Esophagus squamous epithelium (tissue), 5 donors: ENCODE measurements at places on chromosomes 2 and 18.

DNA sequence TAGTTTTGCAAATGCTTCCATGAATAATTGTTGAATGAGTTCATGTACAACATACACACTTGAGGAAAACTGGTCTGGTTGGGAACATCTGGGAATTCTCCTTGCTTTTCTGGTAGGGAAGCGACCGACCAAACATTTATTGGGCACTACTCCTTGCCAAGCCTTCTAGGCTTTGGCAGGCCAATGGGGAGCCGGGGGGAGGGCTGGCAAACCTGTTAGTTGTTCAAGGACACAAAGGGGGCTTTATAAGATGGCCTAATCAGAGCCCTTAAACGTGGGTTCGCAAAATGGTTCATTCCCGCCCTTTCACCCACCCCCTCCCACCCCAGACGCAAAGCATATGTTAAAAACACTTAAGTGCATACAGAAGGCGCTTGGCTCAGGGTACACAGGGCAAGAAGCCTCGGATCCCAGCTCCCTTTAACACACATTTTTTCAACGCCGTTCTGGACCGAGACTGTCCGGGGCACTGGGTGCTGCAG lies 844 bp upstream of the VSNL1 start:
- H3K36me3 ChIP-seq = no peaks in the 10 kb centered on the region
- no peak for DNase-seq
- H3K27me3 ChIP-seq = peaks cover 81% of the 10 kb centered on the region

GRCh38 chr2:39696101-39696553 lies 30.4 kb downstream of the TMEM178A start:
- peak overlapping the region; percentile 5 for H3K27ac ChIP-seq
- H3K27me3 ChIP-seq = no peaks in the 10 kb centered on the region
- DNase-seq = no peak
- H3K36me3 ChIP-seq = no peaks in the 10 kb centered on the region
- H3K4me3 ChIP-seq = no peak overlapping the region

DNA sequence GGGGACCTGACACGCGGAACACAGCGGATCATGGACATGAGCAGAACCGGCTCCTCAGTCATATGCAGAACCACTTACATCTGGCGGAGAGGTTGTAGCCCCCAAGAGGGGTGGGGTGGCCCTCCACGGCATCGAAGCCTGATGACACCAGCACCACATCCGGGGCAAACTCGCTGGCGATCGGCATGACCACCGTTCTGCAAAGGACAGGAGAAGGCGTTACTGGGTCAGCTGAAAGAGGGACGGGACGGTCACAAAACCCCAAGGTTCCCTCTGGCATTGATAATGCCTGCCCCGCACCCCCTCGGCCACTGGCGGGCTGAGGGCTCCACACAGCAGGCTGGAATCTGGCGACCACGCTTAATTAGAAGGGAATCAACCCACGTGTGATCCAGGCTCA lies 220.5 kb downstream of the TWIST2 start:
- H3K27ac ChIP-seq = no peak overlapping the region
- no peak overlapping the region for H3K4me3 ChIP-seq
- no peaks in the 10 kb centered on the region for H3K4me1 ChIP-seq
- no peaks in the 10 kb centered on the region for H3K27me3 ChIP-seq
- DNase-seq = no peak
- peaks cover 86% of the 10 kb centered on the region for H3K36me3 ChIP-seq

- H3K27ac ChIP-seq = no peak overlapping the region
- H3K27me3 ChIP-seq = no peaks in the 10 kb centered on the region
- no peaks in the 10 kb centered on the region for H3K36me3 ChIP-seq
- DNase-seq = no peak
- no peak overlapping the region for H3K4me3 ChIP-seq
Measured at GRCh38 chr18:75638776-75639471, 211.4 kb upstream of the SMIM21 start.

GRCh38 chr2:166032361-166032760 lies 78.8 kb upstream of the TTC21B start:
- H3K27me3 ChIP-seq = no peaks in the 10 kb centered on the region
- no peak overlapping the region for H3K4me3 ChIP-seq

DNA sequence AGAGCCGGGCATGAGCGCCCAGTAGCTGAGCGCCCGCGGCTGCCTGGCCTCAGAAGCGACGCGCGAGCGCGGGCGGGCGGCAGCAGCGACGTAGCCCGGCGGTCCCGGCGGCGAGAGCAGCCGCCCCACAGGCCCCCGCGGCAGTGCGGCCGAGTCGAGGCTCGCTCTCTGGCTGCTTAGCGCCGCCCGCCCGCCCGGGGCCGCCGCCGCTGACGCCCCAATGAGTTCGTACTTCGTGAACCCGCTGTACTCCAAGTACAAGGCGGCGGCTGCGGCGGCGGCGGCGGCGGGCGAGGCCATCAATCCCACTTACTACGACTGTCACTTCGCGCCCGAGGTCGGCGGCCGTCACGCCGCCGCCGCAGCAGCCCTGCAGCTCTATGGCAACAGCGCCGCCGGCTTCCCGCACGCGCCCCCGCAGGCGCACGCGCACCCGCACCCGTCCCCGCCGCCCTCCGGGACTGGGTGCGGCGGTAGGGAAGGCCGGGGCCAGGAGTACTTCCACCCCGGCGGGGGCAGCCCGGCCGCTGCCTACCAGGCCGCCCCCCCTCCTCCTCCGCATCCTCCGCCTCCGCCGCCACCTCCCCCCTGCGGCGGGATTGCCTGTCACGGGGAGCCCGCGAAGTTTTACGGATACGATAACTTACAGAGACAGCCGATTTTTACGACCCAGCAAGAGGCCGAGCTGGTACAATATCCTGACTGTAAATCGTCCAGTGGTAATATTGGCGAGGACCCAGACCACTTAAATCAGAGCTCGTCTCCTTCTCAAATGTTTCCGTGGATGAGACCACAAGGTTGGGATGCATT lies 847 bp downstream of the HOXD8 start:
- DNase-seq = no peak
- H3K36me3 ChIP-seq = no peaks in the 10 kb centered on the region
- H3K27ac ChIP-seq = peak overlapping the region; percentile 60
- peaks cover 9% of the 10 kb centered on the region for H3K4me1 ChIP-seq
- peak overlapping the region; percentile 27 for H3K4me3 ChIP-seq

- H3K27me3 ChIP-seq = no peaks in the 10 kb centered on the region
- no peak for DNase-seq
- peak overlapping the region; percentile 86 for H3K27ac ChIP-seq
Measured at GRCh38 chr18:35042389-35043071, 1.3 kb downstream of the MAPRE2 start.

DNA sequence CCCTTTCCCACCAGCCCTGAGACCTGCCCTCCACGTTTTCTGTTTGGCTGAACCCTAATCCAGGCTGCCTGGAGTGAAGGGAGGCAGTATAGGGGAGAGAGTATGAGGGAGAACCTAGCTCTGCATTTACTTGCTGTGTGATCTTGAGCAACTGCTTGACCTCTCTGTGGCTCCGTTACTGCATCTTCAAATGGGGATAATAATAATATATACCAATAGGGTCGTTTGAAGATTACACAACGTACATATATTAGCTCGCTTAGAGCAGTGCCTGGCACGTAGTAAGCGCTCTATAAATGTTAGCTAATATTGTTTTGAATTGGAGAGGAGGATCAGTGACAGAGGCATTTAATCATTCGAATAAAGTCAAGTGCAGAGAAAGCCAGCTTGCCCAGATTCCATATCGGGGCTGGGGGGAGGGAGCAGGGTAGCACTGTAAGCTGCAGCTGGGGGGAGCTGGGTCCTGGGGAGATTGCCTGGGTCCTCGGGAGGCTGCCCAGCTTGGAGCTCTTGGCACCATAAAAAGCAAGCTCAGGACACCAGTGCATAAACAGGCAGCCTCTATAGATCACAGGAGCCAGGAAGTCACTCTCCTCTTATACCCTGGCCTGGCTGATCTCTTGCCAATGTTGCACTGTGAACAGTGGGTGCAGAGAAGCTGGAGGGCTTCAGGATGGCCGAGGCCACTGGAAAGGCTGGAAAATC lies 19.1 kb downstream of the KCNK3 start:
- H3K36me3 ChIP-seq = no peaks in the 10 kb centered on the region
- no peak overlapping the region for H3K4me3 ChIP-seq
- H3K4me1 ChIP-seq = no peaks in the 10 kb centered on the region
- DNase-seq = no peak
- H3K27me3 ChIP-seq = no peaks in the 10 kb centered on the region

DNA sequence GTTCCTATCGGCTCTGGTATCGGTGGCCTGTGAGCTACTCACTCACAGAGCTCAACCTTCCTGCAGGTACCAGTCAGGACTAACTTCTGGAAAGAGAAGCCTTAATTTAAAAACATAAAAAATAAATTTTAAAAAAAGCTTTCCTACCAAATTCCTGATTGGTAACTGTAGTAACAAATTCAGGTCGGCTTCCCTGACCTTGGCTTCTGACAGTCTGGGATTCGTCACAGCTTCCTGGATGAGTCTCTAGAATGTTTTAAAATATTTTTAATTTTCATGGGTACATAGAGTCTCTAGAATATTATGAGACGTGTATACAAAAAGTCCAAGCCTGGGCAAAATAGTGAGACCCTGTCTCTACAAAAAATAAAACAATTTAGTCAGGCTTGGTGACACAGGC lies 45.0 kb upstream of the MTCL1 start:
- no peak for DNase-seq
- H3K27me3 ChIP-seq = no peaks in the 10 kb centered on the region
- no peak overlapping the region for H3K27ac ChIP-seq
- no peak overlapping the region for H3K4me3 ChIP-seq

- H3K4me1 ChIP-seq = no peaks in the 10 kb centered on the region
- H3K27me3 ChIP-seq = no peaks in the 10 kb centered on the region
- DNase-seq = no peak
- H3K27ac ChIP-seq = no peak overlapping the region
Measured at GRCh38 chr2:147542351-147542750, 302.5 kb upstream of the ACVR2A start.

DNA sequence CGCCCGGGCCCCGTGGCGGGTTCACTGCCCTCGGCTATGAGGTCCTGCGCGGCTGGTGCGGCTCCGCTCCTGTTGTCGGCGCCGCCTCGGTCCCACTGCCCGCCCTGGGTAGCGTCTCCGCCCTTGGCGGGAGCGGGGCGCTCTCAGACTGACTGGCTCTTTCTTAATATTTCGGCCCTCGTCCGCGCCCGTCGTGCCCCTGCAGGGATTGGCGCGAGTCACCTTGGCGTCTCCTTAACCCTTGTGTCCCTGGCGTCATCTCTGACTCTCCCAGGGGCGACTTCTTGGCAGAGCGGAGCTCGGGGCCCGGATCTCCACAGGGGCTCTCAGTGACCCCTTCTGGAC lies 1.3 kb downstream of the PTMA start:
- H3K36me3 ChIP-seq = peaks cover 32% of the 10 kb centered on the region
- no peaks in the 10 kb centered on the region for H3K27me3 ChIP-seq
- H3K27ac ChIP-seq = peak overlapping the region; percentile 98

DNA sequence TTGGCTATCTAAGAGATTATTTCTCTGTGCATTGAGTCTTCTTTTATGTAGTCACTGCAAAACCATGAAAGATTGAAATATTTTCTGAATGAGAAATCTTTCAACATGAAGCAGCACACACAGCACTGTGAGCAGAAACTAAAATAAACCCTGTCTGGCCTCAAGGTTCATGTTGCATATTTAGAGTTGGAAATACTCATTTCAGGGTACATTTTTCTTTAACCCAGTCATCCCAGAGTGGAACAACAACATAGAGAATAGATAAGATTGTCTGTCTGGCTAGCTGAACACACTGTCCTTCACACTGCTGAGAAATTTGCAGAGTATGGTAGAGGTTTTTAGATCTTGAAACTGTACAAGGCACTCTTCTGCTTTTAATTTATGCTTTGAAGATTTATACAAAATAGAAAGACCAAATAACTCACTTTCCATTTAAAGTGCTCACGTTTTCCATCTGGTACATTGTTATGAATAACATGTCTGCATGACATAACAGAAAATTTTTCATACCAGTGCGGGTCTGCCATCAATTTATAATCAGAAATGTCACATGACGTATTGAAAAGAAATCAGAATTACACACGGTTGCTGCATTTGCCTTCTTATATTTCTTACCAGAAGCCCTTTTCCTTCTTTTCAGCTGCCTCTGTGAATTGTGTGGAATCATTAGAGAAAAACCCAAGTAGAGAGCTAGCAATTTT lies 25.0 kb upstream of the FN1 start:
- no peak overlapping the region for H3K4me3 ChIP-seq
- no peak overlapping the region for H3K27ac ChIP-seq
- no peaks in the 10 kb centered on the region for H3K4me1 ChIP-seq
- H3K27me3 ChIP-seq = no peaks in the 10 kb centered on the region
- H3K36me3 ChIP-seq = no peaks in the 10 kb centered on the region

- DNase-seq = no peak
- no peaks in the 10 kb centered on the region for H3K4me1 ChIP-seq
Measured at GRCh38 chr2:240189686-240190085, 49.2 kb upstream of the OTOS start.
